ENCODE measurements at places on chromosomes 7 and 10.

DNA sequence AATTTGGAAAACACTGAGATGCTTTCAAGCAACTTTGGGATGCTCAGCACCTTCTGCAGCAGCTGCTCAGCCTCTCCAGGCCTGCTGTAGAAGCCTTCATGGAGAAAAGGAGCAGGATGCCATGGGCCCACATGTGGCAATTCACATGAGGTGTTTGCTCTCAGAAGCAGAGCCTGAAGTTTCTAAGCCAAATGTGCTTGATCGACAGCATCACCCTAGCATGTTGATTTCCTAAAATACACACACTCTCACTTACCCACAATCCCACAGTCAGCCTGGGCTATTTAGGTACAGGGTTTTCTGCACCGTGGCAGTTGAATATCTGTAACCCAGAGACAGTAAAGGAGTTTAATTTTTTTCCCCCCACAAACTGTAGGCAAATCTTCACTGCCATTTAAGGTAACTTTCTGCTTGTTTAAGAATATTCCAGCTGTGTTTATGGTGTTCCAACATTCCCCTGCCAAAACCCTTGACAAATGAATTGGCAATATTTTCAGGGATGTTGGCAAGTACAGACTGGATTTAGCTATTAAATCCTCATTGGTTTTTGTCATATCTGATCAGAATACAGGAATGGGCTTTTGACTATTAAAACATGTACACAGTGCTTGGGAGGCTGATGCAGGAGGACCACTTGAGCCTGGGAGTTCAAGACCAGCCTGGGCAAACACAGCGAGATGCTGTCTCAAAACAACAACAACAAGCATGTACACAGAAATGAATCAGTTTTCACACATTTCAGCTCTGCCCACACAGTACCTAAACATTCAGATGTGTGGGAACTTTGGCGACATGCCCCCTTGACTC is 244.2 kb downstream of the CELF2 start:
- DNase-seq = no peak

DNA sequence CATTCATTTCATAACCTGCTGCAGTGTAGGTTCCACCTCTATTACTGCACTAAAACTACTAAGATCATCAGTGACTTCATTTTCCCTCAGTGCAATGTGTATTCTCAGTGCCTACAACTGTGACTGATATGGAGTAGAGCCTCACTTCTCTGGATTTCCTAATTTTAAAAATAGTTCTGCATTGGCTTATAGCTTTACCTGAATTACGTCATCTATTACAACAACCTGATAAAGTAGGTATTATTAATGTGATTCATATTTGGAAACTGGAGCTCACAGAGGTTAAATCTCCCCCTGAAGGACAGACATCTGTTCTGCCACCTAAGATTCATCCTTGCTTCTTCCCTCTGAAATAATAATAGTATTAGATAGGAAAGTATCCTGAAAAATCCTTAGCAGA is 70.9 kb upstream of the NOBOX start:
- no peak for DNase-seq

DNA sequence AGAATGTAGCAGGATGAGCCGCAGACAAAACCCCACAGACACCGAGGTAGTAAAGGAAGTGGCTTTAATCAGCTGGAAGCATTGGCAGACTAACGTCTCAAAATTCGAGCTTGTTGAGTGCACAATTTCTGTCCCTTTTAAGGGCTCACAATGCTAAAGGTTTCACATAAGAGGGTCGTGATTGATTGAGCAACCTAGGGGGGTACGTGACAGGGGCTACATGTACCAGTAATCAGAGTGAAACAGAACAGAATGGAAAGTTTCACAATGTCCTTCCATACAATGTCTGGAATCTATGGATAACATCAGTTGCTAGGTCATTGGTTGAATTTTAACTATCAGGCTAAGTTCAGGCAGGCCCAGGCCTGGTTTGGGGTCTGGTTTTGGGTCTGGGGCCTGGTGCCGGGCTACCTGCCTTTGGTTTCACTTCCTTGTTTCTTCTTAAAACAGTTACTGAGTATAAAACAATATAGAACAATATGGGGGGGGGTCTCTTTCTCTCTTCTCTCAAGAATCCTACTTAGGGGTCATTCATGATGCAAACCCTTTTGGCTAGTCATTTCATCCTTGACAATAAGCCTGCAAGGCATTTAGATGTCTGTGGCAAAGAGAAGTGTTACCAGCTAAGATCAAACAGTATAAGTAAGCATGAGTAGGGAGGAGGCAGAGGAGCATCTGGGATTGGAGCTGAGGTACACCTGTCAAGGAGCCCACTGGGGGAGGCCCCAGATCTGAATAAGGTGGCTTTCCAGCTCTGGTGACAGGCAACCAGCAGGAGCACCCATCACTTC is 364.1 kb downstream of the TNS3 start:
- DNase-seq = no peak

GRCh38 chr10:89978081-89978480 is 276.7 kb downstream of the KIF20B start:
- DNase-seq = no peak

- no peak for DNase-seq
Observed at GRCh38 chr7:100175296-100175935, 1.8 kb downstream of the GPC2 start.

DNA sequence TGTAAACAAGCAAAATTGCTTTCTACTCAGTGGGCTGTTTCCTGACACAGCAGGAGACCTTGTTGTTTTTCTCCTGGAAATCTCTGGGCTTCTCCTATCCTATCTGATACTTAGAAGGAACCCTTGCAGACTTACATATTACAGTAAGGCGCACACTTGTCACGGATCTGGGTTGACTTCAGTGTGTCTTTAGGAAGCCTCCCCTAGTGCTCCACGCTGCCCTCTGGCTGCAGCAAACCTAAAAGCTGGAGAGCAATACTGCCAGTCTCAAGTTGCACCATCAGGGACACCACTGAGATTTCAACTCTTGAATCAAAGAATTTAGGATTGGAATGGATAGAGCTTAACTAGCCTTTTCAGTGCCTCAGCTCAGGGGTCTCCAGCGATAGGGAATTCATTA is 495.3 kb downstream of the LRMDA start:
- no peak for DNase-seq

DNA sequence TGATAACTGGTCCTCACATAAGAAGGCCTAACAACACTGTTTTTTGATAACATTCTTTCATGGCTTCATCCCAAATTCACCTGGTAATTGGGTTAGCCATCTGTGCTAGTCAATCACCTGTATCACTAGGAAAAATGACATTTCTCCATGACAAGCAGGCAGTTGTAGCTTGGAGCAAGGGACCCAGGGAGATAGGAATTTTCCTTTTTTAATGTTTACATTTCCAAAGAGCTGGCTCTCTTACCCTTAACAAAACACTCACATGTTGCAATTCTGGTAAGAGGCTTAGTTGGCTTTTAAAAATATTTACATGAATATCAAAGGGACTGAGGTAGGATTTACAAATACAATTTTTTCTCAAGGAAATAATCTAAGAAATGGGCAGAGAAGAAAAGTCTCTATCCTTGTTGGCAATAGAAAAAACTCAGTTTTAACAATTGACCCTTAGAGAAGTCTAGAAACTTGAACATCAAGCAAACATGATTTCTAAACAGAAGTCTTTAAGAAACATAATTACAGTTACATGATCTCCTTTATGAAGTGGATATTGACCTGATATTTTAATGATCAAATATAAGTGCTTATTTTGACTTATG is 16.1 kb upstream of the AKR1C1 start:
- DNase-seq = no peak

All from KBM-7 (cell line).